ENCODE measurements at places on chromosomes 7 and 10. TPM values are rescaled to one million over a fixed set of nuclear protein-coding genes. Genes with fewer than 3 reads are reported as not detected.
A peak's percentile ranks its signal among the peaks of the same experiment; 100 is the strongest.

DNA sequence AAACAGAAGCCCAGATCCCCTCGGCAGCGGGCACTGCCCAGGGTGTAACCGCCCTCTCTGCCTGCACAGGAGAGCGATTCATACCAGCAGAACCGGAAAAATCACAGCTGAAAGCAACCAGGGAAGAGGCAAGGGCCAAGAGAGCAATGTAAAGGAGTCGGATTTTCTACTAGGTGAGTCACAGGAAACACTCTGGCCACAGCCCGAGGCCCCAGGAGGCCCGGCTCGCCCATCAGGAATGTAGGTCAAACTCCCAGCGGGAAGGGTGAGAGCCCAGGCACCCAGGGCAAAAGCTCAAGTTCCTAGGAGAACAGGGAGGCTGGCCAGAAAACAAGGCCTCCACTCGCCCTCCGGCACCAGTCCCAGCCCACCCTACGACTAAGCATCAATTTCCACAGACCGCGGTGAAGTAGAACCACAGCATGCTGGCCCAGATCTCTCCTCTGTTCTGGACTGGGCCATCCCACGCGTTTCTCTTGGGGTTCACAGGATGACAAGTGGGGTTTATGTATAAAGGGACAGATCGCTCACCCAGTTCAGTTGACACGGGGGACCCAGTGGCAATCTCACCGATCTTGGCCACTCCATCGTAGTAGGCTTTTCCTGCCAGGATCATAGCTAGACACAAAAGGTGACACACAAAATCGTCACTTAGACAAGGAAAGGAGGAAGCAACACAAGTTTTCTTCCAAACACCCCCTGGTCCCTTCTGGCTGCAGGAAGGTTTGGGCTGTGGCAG, 46.2 kb downstream of the BAIAP2L1 start:
- H3K4me3 ChIP-seq: no peak overlapping the region
- H3K27ac ChIP-seq: no peak overlapping the region
- no peaks in the 10 kb centered on the region for H3K4me1 ChIP-seq
- DNase-seq: no peak

- H3K4me1 ChIP-seq: peaks cover 36% of the 10 kb centered on the region
- H3K27me3 ChIP-seq: no peaks in the 10 kb centered on the region
- peak overlapping the region; percentile 37 for H3K4me3 ChIP-seq
- no peak for DNase-seq
Measured at GRCh38 chr10:80443531-80443974, 10.6 kb upstream of the TSPAN14 start.

DNA sequence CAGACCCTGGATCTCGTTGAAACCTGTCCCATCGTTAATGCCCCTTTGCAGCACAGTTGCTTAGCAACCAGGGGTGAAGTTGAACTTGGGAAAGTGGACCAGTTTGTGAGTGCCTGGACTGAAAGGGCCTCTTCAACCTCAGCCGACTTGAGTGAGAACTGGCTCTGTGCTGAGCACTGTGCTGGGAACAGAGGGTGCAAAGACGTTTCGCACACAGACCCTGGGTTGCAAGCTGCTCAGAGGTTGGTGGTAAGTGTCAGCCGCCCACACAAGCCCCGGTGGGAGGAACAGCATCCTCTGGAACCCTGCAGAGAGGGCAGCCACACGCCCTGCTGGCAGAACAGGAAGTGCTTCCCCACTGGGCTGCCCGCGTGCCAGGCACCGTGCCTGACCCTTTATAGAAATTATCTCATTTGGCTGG, 89.2 kb downstream of the CARD11 start:
- peaks cover 5% of the 10 kb centered on the region for H3K36me3 ChIP-seq
- H3K4me1 ChIP-seq: peaks cover 3% of the 10 kb centered on the region
- no peaks in the 10 kb centered on the region for H3K27me3 ChIP-seq
- no peak overlapping the region for H3K27ac ChIP-seq
- H3K4me3 ChIP-seq: no peak overlapping the region

GRCh38 chr10:112185959-112186358, 2.4 kb upstream of the GPAM start:
- no peak overlapping the region for H3K27ac ChIP-seq
- H3K27me3 ChIP-seq: no peaks in the 10 kb centered on the region
- H3K4me3 ChIP-seq: no peak overlapping the region
- DNase-seq: no peak
- H3K4me1 ChIP-seq: peaks cover 22% of the 10 kb centered on the region

GRCh38 chr7:137933270-137934017, 68.4 kb downstream of the CREB3L2 start:
- no peak overlapping the region for H3K4me3 ChIP-seq
- H3K36me3 ChIP-seq: peaks cover 4% of the 10 kb centered on the region
- no peak for DNase-seq
- H3K27ac ChIP-seq: peak overlapping the region; percentile 39

The CTAGE4 gene
- 0.55 TPM for total RNA-seq

The JMJD1C gene
- 68.7 TPM for total RNA-seq

The CPXM2 gene
- total RNA-seq: not detected

DNA sequence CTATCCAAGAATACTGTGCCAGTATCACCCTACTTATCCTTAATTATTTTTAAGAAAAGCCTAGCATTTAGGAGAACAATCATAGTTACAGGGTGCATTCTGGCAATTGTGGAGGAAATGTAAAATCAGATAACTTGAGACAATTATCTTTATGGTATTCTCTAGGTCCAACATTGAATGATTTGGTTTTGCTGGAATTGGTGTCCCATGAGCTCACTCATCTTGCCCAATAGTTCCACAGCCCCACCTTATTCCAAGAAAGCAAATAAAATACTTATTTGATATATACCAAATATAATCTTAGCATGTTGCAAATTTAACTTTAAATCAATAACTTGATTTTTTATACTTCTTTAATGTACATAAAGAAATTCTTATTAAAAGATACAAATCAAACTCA, 65.3 kb downstream of the DGKB start:
- no peaks in the 10 kb centered on the region for H3K36me3 ChIP-seq
- H3K27ac ChIP-seq: no peak overlapping the region
- no peaks in the 10 kb centered on the region for H3K27me3 ChIP-seq
- no peak overlapping the region for H3K4me3 ChIP-seq

The TUBAL3 gene
- total RNA-seq: not detected

The CUTC gene
- 17.9 TPM for total RNA-seq

GRCh38 chr7:54847921-54848320, 88.9 kb upstream of the SEC61G start:
- no peaks in the 10 kb centered on the region for H3K4me1 ChIP-seq
- H3K27me3 ChIP-seq: peaks cover 5% of the 10 kb centered on the region
- H3K4me3 ChIP-seq: no peak overlapping the region
- no peak for DNase-seq

GRCh38 chr7:67361150-67361549, 364.5 kb downstream of the TYW1 start:
- H3K4me3 ChIP-seq: no peak overlapping the region
- H3K27me3 ChIP-seq: peaks cover 21% of the 10 kb centered on the region
- no peak overlapping the region for H3K27ac ChIP-seq
- no peaks in the 10 kb centered on the region for H3K4me1 ChIP-seq
- H3K36me3 ChIP-seq: no peaks in the 10 kb centered on the region
- DNase-seq: no peak

The NKX1-2 gene
- not detected for total RNA-seq

DNA sequence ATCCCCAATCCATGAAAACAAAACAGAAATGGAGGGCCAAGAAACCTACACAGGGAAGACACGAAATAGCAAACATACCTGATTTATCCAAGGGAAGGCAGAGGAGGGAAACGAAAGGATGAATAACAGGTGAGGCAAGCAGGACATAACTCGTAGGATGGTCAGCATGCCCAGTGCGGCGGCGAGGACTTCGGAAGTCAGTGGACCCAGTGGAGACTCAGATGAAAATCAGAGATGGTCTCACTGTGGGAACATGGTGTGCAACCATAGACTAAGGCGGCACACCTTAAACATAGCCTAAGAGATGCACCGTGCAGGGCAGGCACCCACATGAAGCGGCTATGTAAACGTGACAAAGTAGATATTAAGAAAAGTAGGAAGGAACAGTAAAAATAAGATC, 157.5 kb downstream of the MGMT start:
- no peak overlapping the region for H3K27ac ChIP-seq
- no peak overlapping the region for H3K4me3 ChIP-seq
- no peaks in the 10 kb centered on the region for H3K36me3 ChIP-seq

Data from neural crest cell (in vitro differentiated cells).